Transverse colon (tissue), 4 donors: ENCODE measurements at places on chromosomes 1 and 21.

GRCh38 chr21:41560661-41561158, 52.8 kb upstream of the TMPRSS2 start:
- no peaks in the 10 kb centered on the region for H3K27me3 ChIP-seq
- peaks cover 13% of the 10 kb centered on the region for H3K4me1 ChIP-seq
- H3K4me3 ChIP-seq, result no peak overlapping the region
- no peaks in the 10 kb centered on the region for H3K36me3 ChIP-seq
- H3K27ac ChIP-seq, result peak overlapping the region; percentile 88

GRCh38 chr1:154623358-154623757, 15.4 kb upstream of the ADAR start:
- DNase-seq, result no peak
- peaks cover 11% of the 10 kb centered on the region for H3K4me1 ChIP-seq
- no peaks in the 10 kb centered on the region for H3K27me3 ChIP-seq
- no peak overlapping the region for H3K4me3 ChIP-seq
- no peak overlapping the region for H3K27ac ChIP-seq
- H3K36me3 ChIP-seq, result no peaks in the 10 kb centered on the region

DNA sequence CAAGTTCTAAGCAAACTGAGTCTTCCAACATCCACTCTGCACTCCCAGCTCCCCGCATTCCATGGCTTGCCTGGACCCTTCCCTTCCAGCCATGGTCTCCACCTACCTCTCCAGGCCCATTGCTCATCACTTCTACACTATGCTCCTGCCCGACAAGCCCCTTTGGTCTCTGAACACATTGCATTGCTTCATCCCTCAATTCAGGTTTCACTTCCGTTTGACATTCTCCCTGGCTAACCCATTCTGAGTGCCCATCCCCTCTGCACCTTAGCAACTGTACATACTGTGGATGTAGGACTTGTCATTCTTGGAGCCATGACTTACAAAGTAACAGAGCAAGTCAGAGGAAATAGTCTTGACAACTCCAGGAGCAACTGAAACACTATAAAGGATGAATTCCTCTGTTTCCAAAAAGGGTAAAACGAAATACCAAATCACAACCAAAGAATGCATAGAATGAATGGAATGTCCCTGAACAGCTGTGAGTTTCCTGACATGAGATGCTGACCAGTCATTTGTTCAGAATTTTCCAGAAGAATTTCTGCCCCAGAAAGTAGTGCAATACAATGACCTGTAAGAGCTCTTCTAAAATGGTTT, 66.7 kb downstream of the KCNJ6 start:
- H3K27me3 ChIP-seq, result peaks cover 10% of the 10 kb centered on the region
- H3K4me1 ChIP-seq, result no peaks in the 10 kb centered on the region
- no peak for DNase-seq
- H3K4me3 ChIP-seq, result no peak overlapping the region
- H3K27ac ChIP-seq, result no peak overlapping the region

DNA sequence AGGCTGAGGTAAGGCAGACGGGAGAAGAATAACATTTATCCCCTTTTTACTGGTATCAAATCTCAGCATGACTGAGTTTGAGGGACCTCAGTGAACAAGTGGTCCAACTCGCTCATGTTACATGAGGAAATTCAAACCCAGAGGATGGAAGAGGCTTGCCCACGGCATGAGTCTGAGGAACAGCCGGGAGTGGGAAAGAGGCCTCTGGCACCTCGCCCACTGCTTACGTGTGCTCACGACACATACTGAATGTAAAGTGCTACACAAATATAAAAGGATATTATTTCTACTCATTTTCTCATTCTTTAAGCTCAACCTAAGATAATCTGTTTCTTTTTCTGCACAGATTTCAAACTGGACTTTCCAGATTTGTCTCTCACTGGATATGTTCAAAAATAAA, 14.7 kb downstream of the BEND5 start:
- no peaks in the 10 kb centered on the region for H3K36me3 ChIP-seq
- H3K4me3 ChIP-seq, result no peak overlapping the region
- H3K4me1 ChIP-seq, result peaks cover 3% of the 10 kb centered on the region
- no peak overlapping the region for H3K27ac ChIP-seq
- no peaks in the 10 kb centered on the region for H3K27me3 ChIP-seq

DNA sequence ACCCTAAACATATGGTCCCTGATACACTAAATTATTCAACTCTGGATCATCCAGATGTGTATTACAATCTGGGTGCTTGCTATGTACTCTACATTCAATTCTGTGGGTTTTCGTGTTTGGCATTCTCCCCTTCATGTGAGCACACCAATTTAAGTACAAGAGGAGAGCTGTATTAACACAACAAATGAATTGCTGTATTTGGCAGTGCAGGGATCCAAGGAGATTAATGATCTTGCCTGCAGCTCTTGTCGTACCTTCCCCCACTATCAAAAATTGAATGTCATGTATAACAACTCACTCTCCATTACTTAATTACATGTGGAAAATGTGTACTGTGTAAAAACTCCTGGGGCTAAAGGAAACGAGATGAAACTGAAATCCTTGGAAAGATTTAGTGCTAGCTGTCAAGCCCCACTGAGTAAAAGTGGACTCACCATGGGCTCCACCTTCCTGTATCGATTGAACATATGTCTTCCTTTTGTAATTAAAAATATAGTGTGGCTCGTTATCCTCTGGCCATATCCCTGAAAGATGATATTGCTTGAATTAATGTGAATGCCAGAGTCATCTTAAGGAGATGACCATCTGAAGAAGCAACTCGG, 172.2 kb upstream of the L1TD1 start:
- no peaks in the 10 kb centered on the region for H3K36me3 ChIP-seq
- H3K4me1 ChIP-seq, result no peaks in the 10 kb centered on the region
- DNase-seq, result no peak

DNA sequence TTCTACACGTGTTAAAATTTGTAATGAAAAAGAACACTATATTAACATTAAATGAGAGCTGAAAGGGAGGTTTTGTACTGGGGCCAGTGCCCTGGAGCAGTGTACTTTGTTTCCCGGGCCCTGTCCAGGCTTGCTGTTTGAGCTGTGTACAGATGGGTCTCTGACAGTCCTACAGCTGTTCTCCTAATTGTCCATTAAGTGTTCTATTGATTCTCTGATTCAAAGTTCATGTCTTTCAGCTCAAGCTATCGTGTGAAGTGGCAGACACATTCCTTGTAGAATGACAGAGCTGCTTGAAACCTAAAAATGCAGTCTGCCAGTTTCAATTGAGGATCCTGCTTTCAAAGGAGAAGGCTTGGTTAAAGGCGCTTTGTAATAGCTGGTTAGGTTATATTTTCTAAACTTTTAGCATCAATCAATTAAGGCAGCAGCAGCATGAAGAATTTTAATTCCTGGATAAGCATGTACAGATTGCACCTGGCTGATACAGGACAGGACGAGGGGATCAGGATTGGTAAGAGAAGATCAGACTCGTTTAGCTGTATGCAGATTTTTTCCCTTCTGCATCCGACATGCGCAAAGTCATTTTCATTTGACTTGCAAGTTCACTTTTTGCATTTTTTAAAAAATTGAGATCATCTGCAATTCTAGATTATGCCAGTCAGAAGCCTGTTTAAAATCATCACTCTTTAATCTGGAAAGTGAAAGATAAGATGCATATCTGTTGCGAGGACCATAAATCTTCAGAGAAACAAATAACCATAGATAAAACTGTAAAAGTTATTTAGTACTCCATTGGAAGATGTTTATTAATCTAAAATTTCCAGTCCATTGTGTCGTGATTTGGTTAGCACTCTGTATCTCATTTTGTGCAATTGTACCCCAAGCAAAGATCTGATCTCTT, 98.5 kb downstream of the ATG4C start:
- no peak for DNase-seq
- no peaks in the 10 kb centered on the region for H3K4me1 ChIP-seq

DNA sequence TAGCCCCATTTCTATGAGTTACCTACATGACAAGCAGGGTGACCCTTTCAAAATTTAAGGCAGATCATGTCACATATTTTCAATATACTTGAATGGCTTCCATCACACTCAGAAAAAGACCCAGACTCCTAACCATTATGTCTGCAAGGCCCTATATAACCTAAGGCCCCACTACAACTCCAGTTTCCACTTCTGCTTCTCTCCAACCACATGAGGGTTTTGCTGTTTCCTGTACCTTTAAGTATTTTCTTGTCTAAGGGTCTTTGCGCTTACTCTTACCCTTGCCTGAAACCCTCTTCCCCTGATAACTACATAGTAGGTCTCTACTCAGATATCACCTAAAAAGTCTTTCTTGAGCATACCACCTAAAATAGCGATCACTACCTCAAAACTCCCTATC, 46.1 kb downstream of the SGIP1 start:
- no peaks in the 10 kb centered on the region for H3K36me3 ChIP-seq
- no peaks in the 10 kb centered on the region for H3K4me1 ChIP-seq
- no peak overlapping the region for H3K4me3 ChIP-seq
- H3K27ac ChIP-seq, result no peak overlapping the region
- no peak for DNase-seq

GRCh38 chr1:11704691-11705475, 13.4 kb downstream of the DRAXIN start:
- H3K27ac ChIP-seq, result no peak overlapping the region
- no peak for DNase-seq
- peaks cover 36% of the 10 kb centered on the region for H3K27me3 ChIP-seq
- H3K36me3 ChIP-seq, result no peaks in the 10 kb centered on the region

GRCh38 chr1:38834937-38835827, 24.4 kb downstream of the RRAGC start:
- no peak overlapping the region for H3K27ac ChIP-seq
- H3K4me3 ChIP-seq, result no peak overlapping the region
- peak; percentile 19 for DNase-seq
- H3K27me3 ChIP-seq, result peaks cover 3% of the 10 kb centered on the region
- no peaks in the 10 kb centered on the region for H3K4me1 ChIP-seq

GRCh38 chr1:15251857-15252835, 5.1 kb downstream of the FHAD1 start:
- peaks cover 6% of the 10 kb centered on the region for H3K4me1 ChIP-seq
- no peak for DNase-seq
- H3K4me3 ChIP-seq, result no peak overlapping the region
- no peaks in the 10 kb centered on the region for H3K27me3 ChIP-seq
- H3K27ac ChIP-seq, result no peak overlapping the region

GRCh38 chr21:30695956-30696355, 22.6 kb downstream of the KRTAP21-3 start:
- no peak overlapping the region for H3K4me3 ChIP-seq
- no peaks in the 10 kb centered on the region for H3K36me3 ChIP-seq
- no peaks in the 10 kb centered on the region for H3K4me1 ChIP-seq
- no peak overlapping the region for H3K27ac ChIP-seq
- no peak for DNase-seq

DNA sequence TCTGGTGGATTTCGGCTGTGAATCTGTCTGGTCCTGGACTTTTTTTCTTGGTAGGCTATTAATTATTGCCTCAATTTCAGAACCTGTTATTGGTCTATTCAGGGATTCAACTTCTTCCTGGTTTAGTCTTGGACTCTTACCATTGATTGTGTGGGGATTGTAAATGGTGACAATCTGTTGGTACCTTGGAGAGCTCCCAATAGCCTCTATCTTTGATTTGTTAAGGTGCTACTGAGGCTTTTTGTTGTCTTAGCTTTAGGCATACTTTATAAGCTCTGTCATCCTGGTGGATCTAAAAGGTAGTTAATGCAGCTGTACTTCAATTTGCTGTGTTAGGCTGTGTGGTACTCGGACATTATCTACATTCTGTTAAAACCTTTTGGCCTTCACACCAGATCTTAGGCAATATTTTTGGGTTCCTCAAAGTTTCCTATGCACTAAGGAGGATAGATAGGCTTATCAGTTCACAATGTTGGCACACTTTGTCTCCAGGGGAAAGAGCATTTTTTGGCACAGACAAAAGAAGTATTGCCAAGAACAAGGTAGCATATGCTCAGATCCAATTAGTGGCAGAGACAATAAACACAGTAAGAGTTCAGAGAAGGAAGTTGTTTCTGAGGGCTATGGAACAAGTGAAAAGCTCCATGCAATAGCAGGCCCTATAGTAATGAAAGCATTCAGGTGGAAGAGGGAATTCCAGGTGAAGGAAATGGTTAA, 230.4 kb downstream of the PDE4B start:
- H3K27ac ChIP-seq, result no peak overlapping the region
- no peak for DNase-seq
- H3K27me3 ChIP-seq, result no peaks in the 10 kb centered on the region
- no peaks in the 10 kb centered on the region for H3K36me3 ChIP-seq
- H3K4me1 ChIP-seq, result no peaks in the 10 kb centered on the region

- H3K27ac ChIP-seq, result no peak overlapping the region
- no peaks in the 10 kb centered on the region for H3K4me1 ChIP-seq
- H3K4me3 ChIP-seq, result no peak overlapping the region
- no peaks in the 10 kb centered on the region for H3K27me3 ChIP-seq
- no peak for DNase-seq
Measured at GRCh38 chr1:218796773-218797172, 376.9 kb upstream of the LYPLAL1 start.

DNA sequence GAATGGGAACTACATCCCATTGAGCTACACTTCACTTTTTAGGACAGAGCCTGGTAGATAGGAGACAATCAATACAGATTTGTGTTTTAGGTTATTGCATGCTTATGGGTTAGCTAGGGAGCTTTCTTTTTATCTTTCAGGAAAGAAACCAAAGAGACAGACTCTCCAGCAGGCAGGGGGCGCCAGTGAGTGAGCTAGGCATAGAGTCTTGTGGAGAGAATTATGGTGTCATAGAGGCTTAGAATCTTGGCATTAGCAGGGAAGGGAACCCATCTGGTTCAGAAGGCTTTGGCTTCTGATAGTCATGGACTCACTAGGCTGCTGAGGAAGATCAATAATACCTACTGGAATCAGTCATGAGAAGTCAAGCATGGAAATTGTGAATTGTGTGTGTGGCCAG, at the start of gene SMCP:
Gene SMCP (plus strand): TSS at position 281 of the 400 bp plus-strand sequence. CDS start 6,101 bp downstream, outside the sequence.
- DNase-seq, result no peak
- H3K4me1 ChIP-seq, result no peaks in the 10 kb centered on the region
- no peak within 1 kb of the TSS for H3K4me3 ChIP-seq
- no peaks in the 10 kb centered on the region for H3K27me3 ChIP-seq
- no peaks in the 10 kb centered on the region for H3K36me3 ChIP-seq

DNA sequence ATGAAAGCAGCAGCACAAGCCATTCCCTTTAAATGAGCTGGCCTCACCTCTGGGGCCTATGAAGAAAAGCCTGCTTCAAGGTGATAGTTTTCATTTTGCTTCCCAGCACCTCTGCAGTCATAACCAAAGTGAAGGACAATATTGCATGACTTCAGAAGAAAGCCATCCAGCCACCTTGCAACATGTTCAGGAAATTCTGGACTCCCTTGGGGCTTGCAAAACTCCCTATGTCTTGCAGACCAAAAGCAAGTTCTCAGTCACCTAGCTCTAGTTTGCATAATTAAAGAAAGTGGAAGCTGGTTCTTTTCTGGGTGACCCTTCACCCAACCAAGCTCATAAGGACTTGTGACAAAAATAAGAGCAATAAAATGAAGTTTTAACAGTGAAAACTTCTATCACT, 87.6 kb downstream of the GFI1 start:
- no peak overlapping the region for H3K4me3 ChIP-seq
- no peaks in the 10 kb centered on the region for H3K4me1 ChIP-seq
- no peak overlapping the region for H3K27ac ChIP-seq
- H3K27me3 ChIP-seq, result no peaks in the 10 kb centered on the region
- no peaks in the 10 kb centered on the region for H3K36me3 ChIP-seq
- DNase-seq, result no peak
